ENCODE measurements at places on chromosomes 7 and 10. TPM values are rescaled to one million over a fixed set of nuclear protein-coding genes. Genes with fewer than 3 reads are reported as not detected.

- DNase-seq = no peak
Observed at GRCh38 chr7:51731075-51731474, 414.5 kb upstream of the COBL start.

GRCh38 chr7:26346611-26347203 is 55.0 kb downstream of the SNX10 start:
- DNase-seq = no peak

GRCh38 chr7:156050636-156051569 is 238.6 kb upstream of the SHH start:
- no peak for DNase-seq

Gene SSC4D
- polyA plus RNA-seq = 2.2 TPM

DNA sequence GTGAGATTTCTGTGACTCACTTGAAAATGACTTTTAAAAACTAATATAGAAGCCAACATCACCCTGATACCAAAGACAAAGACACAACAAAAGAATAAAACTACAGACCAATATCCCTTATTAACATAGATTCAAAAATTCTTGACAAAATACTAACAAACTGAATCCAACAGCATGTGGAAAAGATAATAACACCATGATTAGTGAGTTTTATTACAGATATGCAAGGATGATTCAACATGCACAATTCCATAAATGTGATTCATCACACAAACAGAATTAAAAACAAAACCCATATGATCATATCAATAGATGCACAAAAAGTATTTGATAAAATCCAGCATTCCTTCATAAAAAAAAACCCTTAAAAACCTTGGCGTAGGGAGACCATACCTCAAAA is 6.5 kb downstream of the MGAM start:
- DNase-seq = no peak

Gene HACD1
- polyA plus RNA-seq = 4.9 TPM

DNA sequence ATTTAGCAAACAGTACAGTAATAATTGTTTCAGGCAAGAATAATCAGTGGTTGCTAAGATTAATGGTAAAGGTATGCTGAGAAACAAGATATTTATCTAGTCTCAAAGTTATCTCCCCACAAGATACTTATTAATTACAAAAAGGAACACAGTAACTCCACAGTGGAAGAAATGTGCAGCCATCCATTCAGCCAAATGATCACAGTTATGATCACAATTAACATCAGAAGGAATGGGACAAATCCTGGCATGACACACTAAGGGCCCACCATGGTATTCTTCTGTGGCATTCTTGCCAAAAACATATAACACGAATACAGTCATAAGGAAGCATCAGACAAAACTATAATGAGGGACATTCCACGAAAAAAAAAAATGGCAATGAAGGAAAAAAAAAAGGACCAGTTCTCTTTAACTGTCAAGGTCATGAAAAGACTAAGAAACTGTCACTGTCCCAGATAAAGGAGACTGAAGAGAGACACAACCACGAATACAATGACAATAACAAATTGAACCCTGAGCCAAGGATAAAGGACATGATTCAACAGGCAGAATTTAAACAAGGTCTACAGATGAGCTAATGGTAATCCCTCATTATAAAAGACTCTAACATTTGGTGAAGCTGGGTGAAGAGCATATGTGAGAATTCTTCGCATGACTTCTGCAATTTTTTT is 20.9 kb downstream of the NUDCD3 start:
- no peak for DNase-seq

GRCh38 chr7:30074422-30075030 is 46.3 kb downstream of the PLEKHA8 start:
- peak; percentile 69 for DNase-seq

Gene PRKG1
- 0.31 TPM for polyA plus RNA-seq

- no peak for DNase-seq
Observed at GRCh38 chr7:324011-324410, 34.0 kb downstream of the FOXL3 start.

DNA sequence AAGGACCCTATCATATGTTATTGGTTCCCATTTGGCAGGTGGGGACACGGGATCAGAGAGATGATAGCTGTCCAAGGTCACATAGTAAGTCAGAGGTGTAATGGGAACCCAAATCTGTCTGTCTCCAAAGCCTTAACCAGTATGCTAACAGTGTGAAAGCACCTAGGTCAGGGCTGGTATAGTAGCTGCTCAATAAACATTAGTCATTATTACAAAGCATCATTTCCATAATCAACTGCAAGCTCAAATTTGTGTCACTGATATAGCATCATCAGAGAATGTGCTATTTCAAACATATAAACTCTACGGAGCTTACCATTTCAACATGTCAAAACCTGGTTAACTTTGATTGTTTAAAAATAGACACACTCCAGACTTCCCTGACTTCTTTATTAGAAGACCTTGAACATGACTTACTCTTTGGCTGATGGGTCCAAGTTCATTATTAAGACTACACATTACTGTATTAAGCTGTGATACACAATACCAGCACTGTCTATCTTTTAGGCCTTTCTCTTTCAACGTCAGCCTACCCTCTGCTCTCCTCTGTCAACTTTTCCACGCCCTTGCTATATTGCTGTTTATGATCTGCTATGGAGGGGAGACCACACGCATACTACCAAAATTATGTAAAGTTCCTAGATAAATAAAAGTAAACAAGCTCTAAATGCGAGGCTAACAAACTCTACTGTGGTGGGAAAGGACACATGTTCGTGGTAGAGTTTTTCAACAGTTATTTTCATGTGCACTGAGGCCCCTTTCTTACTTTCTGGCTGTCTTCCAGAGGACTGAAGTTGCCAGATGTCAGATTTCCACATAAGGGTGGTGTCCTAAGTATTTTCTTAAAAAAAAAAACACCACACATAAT is 33.6 kb downstream of the DNMBP start:
- DNase-seq = no peak

DNA sequence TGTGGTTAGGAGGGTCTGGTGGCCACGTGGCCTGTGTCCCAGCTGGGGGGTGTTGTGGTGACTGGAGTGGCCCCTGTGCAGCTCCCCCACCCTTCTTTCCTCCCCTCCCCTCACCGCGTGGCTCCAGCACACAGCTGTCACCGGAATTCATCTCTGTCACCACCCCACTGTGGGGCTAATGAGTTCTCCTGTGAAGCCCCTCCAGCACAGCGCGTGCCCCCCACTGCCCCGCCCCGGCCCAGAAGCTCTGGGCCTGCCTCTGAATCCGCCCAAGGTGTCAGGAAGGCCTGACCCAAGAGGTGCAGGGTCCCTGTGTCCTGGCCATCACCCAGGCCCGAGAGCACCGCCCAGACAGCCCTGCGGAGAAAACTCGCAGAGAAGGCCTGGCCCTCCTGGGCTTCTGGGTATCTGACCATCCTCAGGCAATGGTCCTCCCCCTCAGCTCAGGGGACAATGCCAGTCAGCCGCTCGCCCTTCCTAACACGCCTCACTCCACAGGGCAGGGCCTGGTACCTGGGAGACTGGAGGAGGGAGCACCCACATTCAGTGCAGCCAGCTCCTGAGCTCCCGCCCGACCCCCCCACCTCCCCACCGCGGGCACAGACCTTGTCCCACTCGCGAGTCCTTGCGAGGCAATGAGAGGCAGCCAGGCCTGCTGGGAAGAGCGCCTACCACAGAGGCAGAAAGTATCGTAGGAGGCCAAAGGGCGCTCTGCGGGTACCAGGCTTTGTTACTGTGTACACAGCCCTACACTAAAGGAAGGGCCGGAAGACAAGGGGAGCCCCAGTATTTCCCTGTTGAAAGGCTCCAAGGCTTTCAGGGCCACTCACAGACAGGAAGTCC is 38.2 kb downstream of the GBX1 start:
- no peak for DNase-seq

- DNase-seq = no peak
Observed at GRCh38 chr7:27173956-27174873, at the start of gene HOXA10. HOXA10 (minus strand) TSS chr7:27174320; CDS start chr7:27174306, 14 bp downstream.

Gene PSD
- 104 TPM for polyA plus RNA-seq
